ENCODE measurements at places on chromosomes 6 and 20.

GRCh38 chr6:99353126-99353525 lies 3.7 kb upstream of the FAXC start:
- DNase-seq, result no peak

GRCh38 chr6:68126089-68126749 lies 508.9 kb upstream of the ADGRB3 start:
- no peak for DNase-seq

GRCh38 chr6:122079916-122080315 lies 319.5 kb upstream of the HSF2 start:
- DNase-seq, result no peak

GRCh38 chr20:3705491-3705969 lies 6.9 kb downstream of the SIGLEC1 start:
- DNase-seq, result no peak

- DNase-seq, result no peak
These were observed 283.9 kb upstream of the RIMS1 start for GRCh38 chr6:71602385-71603007.

Data from NCI-H524 (cell line).